Motor neuron (in vitro differentiated cells): ENCODE measurements at places on chromosomes 5 and 9. TPM values are rescaled to one million over a fixed set of nuclear protein-coding genes. Genes with fewer than 3 reads are reported as not detected.

DNA sequence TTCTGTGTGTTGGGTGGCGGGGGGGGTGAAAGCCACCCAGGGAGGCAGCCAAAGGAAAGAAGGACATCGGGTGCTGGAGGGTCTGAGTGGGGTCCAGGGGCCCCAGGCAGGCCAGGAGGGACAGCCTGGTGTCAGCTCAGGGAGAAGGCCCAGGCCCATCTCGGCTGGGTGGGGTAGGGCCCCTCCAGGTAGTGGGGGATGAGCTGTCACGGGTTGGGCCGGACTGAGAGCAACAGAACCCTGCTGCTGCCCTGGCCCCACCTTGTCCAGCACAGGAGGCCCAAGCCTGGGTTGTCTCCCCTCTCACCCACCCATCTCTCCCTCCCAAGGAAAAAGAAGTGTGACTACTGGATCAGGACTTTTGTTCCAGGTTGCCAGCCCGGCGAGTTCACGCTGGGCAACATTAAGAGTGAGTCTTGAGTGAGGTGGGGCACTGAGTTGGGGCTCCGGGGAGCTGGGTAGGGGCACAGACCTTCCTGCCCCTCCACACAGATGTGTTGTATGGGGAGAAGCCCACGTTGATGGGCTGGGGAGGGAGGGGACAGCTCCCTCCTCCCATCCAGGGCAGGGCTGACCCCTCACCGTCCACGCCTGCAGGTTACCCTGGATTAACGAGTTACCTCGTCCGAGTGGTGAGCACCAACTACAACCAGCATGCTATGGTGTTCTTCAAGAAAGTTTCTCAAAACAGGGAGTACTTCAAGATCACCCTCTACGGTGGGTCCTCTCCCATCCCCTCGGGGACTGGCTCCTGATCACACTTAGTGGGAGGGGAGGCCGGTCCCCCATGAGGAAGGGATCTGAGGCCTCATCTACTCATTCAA, 2.3 kb downstream of the LCN2 start:
- no peak for ATAC-seq

- no peak for ATAC-seq
Measured at GRCh38 chr5:176173647-176174046, 64.6 kb upstream of the SIMC1 start.

DNA sequence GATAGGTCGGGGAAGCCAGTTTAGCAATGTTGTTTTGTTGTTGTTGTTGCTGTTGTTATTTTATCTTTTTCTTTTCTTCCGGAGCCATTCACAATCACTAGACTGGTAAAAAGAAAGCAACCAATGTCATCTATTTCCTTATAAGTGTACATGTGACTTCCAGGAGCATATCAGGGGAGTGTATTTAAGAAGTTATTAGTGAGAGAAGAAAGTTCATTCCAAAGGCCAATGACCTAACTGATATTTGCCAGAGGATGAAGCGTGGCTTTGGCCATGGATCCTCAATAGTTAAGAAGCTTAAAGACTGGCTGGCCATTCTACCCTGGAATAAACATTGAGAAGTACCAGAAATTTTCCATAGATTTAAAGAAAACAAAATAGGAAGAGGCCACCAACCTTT, 341.4 kb upstream of the RFX3 start:
- ATAC-seq, result no peak

GRCh38 chr5:68922172-68922987, 171.4 kb upstream of the SLC30A5 start:
- ATAC-seq, result no peak

DNA sequence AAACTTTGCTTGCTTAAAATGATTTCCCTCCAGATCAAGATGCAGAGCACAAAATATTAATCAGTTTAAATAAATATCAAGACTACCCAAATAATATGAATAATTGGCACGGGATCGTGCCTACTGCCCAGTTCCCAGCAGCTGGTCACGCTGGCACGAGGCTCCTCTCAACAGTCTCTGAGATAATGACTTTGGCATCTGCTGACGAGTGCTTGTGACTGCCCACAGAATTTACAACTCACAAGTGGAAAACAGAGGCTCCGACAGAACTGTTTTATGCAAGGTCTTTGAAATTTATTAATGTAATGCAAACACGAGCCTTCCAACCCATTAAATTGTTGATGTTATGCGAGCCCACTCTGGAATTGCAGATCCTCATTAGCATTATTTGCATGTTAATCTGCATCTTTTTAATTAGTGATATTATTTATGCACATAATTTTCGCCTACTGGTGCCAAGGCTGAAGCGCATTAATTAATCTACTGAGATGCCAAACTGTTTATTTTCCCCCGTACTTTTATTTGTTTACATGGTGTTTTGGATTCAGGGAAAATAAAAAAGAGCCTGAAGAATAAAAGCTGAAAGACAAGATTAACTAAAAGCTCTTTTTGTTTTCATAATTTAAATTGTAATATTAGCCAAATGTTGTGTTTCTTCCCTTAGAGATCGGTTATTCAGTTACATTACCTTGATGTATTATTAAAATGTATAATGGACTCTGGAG, 369.3 kb upstream of the IRX1 start:
- peak; percentile 42 for ATAC-seq

DNA sequence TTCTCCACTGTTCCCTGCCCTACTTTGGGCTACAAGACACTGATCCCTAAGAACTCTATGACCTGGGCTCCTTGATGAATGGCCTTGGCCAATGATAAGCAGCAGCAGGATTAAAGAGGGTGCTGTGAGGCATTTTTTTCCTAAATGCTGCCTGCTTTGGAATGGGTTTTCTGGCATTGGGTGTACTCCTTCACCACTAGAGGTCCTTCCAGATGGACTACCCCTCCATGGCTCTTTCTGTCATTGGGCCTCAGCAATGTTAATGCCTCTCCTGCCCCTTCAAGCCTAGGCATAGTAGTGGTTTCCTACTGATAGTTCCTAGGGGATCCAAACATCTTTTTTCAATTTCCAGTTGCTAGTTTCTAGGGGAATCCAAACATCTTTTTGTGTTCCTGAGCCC, 319.3 kb upstream of the RPS23 start:
- no peak for ATAC-seq

GRCh38 chr9:113783475-113783874, 92.6 kb upstream of the ZNF618 start:
- no peak for ATAC-seq

DNA sequence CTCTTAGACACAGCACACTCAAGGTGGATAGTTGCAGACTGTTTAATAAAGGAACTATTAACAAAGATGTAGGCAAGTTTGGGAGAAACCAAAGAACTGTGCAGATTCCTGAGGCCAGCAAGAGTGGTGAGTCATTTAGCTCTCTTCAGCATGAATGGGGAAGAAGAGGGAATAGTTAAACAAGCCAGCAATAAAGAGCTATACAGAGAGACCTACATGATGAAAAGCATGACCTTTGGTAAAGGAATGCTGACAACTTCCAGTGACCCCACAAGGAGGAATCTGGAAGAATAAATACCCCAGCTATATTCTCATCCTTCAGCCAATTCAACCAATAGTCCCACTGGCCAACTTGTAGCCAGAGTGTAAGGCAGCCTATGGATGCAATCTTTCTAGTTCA, 706.0 kb upstream of the GRAMD2B start:
- ATAC-seq, result peak; percentile 17

GRCh38 chr5:96336351-96336985, 96.6 kb downstream of the PCSK1 start:
- peak; percentile 90 for ATAC-seq

DNA sequence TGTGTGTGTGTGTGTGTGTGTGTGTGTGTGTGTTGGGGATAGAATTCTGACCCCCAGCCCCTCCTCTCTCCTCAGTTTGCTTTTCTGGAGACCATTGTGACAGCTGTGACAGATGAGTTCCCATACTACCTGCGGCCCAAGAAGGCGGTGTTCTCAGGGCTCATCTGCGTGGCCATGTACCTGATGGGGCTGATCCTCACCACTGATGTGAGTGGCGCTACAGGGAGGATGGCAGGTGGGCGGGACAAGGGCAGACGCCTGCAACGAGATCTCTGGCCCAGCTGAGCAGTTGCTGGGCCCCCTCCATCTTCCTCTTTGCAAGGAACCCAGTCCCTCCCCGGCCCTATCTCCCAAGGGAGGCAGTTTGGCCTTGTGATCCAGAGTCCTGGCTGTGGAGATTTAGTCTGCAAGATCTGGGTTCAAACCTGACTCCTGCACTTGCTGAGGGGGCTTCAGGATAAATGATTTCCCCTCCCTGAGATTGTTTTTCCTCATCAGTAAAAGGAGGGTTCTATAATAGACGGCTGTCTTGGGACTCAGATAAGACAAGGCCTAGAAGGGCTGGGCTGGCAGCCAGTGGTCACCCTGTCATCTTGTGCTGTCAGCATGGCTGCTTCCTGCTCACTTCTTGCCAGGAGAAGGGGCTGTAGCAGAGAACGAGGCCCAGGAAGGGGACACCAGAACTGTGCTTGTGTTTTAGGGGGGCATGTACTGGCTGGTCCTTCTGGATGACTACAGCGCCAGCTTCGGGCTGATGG, 14.1 kb downstream of the SLC6A7 start:
- peak; percentile 14 for ATAC-seq

DNA sequence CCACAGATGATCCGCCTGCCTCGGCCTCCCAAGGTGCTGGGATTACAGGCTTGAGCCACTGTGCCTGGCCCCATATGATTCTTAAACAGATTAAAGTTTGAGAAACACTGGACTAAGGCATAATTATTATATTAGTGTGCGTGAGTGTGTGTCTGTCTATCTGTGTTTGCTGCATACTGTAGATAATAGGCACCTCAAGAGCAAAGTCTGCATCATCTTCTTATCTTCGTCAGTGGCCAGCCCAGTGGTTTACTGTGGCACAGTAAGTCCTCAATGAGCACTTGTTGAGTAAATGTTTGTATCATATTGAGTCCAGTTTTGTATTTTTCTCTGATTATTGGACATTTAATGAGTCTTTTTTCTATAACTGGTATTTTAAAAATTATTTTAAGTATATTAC, 81.7 kb downstream of the ITGA1 start:
- ATAC-seq, result no peak

DNA sequence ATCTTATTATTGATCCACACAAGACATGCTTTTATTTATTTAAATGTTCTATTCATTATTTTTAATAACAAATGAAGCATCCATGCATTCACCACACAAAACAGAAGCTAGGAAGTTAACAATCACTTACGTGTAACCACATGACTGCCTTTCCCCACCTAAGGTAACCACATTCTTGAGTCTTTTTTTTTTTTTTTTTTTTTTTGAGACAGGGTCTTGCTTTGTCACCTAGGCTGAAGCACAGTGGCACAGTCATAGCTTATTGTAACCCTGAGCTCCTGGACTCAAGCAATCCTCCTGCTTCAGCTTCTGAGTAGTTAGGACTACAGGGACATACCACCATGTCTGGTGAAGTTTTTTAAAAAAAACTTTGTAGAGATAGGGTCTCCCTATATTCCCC, 133.0 kb downstream of the DOCK2 start:
- ATAC-seq, result no peak

GRCh38 chr5:6734781-6735180, 21.5 kb downstream of the TENT4A start:
- no peak for ATAC-seq

GRCh38 chr5:155728146-155728856, 598.7 kb upstream of the SGCD start:
- ATAC-seq, result peak; percentile 84

- ATAC-seq, result no peak
Measured at GRCh38 chr9:125317704-125318103, 56.1 kb downstream of the GAPVD1 start.

DNA sequence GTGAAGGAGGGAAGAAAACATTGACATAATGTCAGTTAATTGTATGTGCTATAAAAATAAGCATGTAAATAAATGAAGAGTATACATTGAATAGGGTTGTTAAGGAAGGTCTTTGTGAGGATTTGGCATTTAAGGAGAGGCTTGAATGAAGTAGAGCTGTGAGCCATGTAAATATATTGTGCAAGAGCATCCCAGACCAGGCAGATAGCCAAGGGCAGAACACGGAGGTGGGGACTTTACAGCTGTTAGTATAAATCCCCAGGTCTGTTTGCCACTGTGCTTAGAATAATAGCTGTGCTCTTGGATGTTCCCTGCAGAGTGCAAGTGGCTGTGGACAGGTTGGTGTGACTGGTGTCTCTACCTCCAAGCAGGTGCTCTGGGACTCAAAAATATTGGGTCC, 211.7 kb downstream of the LRRC70 start:
- no peak for ATAC-seq

DNA sequence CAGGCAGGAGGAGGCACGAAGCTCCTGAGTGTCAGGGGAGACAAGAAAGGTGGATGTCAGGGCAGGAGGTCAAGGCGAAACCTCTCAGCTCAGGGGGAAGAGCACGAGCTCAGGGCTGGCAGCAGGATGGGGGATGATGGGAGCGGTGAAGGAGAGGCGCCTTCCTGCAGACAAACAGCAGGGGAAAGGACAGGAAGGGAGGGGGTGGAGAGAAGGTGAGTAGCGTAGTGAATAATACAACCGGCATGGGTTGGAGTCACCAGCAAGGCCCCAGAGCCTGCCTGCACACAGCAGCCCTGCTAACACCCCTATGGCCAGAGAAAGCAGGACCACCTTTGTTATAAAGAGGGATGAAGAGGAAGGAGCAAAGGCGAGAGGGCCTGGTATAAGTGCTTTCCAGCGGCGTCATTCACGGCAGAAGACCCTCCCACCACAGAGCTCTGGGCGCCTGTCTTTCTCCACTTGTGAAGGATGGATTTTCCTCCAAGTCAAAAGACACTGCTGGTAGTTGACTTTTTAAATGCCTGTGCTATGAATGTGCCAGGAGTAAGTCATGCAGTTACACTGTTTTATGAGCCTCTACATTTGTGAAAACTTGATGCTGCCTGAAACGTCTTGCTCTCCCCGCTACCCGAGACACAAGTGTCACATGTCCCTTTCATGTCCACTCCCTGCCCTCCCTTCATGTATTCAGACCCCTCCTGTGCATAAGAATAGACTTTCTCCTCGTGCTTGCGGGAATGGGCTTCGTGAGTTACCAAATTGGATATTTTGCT, 84.8 kb upstream of the IRX1 start:
- peak; percentile 44 for ATAC-seq

GRCh38 chr5:172007175-172008110, 1.0 kb upstream of the FBXW11 start:
- peak; percentile 23 for ATAC-seq

- ATAC-seq, result no peak
Measured at GRCh38 chr9:37187292-37187691, 66.9 kb downstream of the ZCCHC7 start.

SPATA24 gene
- total RNA-seq, result 8.3 and 11.1 TPM in 2 replicates

TXNDC8 gene
- 0.27 TPM in 1 of 2 replicates, not detected in the other for total RNA-seq

TLE4 gene
- total RNA-seq, result 56.2 and 77.1 TPM in 2 replicates

NUTM2F gene
- 0.57 and 0.69 TPM in 2 replicates for total RNA-seq

HDAC3 gene
- total RNA-seq, result 46.2 and 49.7 TPM in 2 replicates

CDC20B gene
- 1.00 and 2.2 TPM in 2 replicates for total RNA-seq

NR5A1 gene
- 0.15 TPM in 1 of 2 replicates, not detected in the other for total RNA-seq

AK3 gene
- total RNA-seq, result 53.1 and 66.3 TPM in 2 replicates

TSLP gene
- 0.37 and 0.78 TPM in 2 replicates for total RNA-seq

ZNF484 gene
- total RNA-seq, result 12.0 and 15.8 TPM in 2 replicates

SHC3 gene
- total RNA-seq, result 10.6 and 11.6 TPM in 2 replicates
